Activated CD4-positive, alpha-beta T cell treated with anti-CD3 and anti-CD28 coated beads for 36 hours (primary cell): ENCODE measurements at places on chromosomes 6 and 20.
A peak's percentile ranks its signal among the peaks of the same experiment; 100 is the strongest.

DNA sequence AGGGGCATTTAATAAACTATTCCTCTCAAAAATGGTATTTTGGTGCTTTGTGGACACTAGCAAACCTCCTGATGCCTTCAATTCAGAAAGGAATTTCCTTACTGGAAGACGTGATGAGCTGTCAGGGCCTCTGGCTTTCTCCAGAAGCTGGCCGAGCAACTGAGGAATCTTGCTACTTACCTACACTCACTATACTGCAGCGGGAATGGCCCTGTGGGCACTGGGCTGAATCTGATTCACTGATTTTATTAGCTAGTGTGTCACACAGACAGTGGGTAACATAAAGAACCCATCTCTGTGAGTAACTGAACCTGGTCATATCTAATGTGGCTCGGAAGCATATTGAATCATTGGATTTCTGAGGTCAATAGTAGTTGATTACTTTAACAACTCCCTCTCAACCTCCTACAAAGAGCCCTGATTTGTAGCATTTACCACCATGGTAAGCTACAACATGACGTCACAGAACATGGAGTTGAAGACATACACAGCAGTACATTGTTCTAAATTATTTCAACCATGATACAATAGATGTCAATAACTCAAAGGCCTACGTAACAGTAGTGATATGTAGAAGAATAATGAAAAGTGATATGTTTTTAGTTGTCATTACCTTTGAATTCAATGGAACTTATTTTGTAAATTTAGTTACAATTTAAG lies 232.1 kb downstream of the SYNE1 start:
- no peaks in the 10 kb centered on the region for H3K36me3 ChIP-seq
- no peak overlapping the region for H3K27ac ChIP-seq
- H3K4me1 ChIP-seq = no peaks in the 10 kb centered on the region
- no peak for DNase-seq
- peaks cover 3% of the 10 kb centered on the region for H3K27me3 ChIP-seq

DNA sequence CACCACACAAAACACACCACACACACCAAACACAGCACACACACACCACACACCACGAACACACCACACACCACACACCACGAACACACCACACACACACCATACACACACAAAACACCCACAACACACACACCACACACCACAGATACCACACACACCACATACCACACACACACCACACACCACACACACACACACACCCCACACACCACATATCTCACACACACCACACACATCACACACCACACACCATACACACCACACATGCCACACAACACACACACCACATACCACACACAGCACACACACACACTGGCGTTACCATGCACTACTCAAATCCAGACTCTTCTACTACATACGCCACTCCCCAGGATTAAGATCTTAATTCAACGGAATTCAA lies 118.9 kb upstream of the THBS2 start:
- no peak for DNase-seq
- H3K27ac ChIP-seq = no peak overlapping the region
- H3K4me3 ChIP-seq = no peak overlapping the region
- no peaks in the 10 kb centered on the region for H3K36me3 ChIP-seq
- peaks cover 8% of the 10 kb centered on the region for H3K27me3 ChIP-seq
- H3K4me1 ChIP-seq = no peaks in the 10 kb centered on the region

DNA sequence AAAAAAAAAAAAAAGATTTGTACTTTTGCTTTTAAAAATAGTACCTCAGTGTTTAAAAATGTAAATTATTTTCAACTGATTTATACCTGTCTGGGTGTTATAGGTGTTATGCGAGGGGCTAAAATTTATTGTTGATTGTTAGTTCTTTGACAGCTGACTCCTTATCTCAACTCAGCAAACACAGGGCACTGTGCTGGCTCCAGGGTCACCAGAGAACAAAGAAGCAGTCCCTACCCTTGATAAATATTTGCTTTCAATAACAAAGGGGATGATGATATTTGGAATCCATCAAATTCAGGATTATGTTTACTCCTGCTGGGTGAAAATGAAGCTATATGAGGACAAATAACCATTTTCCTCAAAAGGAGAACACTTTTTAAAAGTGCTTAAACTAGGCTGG lies 34.2 kb upstream of the KAT14 start:
- H3K27me3 ChIP-seq = peaks cover 11% of the 10 kb centered on the region
- H3K4me1 ChIP-seq = no peaks in the 10 kb centered on the region
- H3K27ac ChIP-seq = no peak overlapping the region
- DNase-seq = no peak
- no peaks in the 10 kb centered on the region for H3K36me3 ChIP-seq
- H3K4me3 ChIP-seq = no peak overlapping the region

GRCh38 chr6:117849087-117849486 lies 58.0 kb upstream of the SLC35F1 start:
- no peaks in the 10 kb centered on the region for H3K27me3 ChIP-seq
- no peak overlapping the region for H3K27ac ChIP-seq
- H3K4me1 ChIP-seq = no peaks in the 10 kb centered on the region
- no peaks in the 10 kb centered on the region for H3K36me3 ChIP-seq

GRCh38 chr6:89954721-89955148 lies 60.5 kb downstream of the GJA10 start:
- peaks cover 77% of the 10 kb centered on the region for H3K36me3 ChIP-seq
- no peaks in the 10 kb centered on the region for H3K27me3 ChIP-seq
- peak; percentile 33 for DNase-seq
- H3K4me3 ChIP-seq = peak overlapping the region; percentile 1

DNA sequence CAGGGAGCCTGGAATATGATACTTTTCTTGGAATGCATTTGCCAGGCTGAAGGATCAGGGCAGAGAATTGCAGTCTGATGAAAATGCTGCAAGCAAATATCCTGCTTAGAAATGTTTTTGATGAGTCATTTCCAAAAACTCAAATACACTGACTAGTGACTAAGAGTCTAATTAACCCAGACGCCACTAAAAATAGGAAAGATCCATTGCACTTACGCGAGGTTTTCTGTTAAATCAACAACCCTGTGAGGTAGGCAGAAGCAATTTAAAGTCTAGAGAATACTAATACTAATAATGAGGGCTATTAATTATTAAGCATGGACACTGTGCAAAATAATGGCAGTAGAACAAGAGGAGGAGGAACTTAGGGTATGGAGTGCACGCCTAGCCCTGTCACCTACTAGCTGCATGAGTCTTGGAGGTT lies 130.1 kb upstream of the DOK5 start:
- H3K4me1 ChIP-seq = peaks cover 12% of the 10 kb centered on the region
- no peak overlapping the region for H3K4me3 ChIP-seq
- no peak overlapping the region for H3K27ac ChIP-seq
- no peaks in the 10 kb centered on the region for H3K36me3 ChIP-seq
- DNase-seq = no peak
